ENCODE measurements at places on chromosomes 4 and X.

DNA sequence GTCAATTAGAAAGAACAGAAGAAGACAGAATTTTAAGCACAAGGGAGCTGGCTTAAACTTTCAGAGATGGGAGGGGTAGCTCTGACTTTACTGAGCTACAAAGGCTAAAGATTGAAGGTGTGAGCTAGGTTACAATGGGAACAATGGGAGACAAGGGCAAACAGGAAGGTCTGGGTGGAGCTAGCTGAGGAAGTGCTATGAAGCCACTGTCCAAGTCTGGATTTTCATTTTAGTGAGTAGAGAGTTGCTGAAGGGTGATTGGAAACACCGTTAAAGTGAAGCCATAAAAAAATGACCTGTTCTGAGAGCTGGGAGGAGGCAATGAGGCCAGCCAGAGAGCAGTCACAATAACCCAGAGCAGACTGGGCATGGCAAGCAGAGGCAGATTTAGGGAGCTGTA lies 104.3 kb upstream of the CITED1 start:
- no peak for DNase-seq

GRCh38 chr4:90445380-90445779 lies 318.2 kb downstream of the CCSER1 start:
- DNase-seq = no peak

GRCh38 chrX:151816934-151817333 lies 82.4 kb downstream of the CNGA2 start:
- DNase-seq = no peak

DNA sequence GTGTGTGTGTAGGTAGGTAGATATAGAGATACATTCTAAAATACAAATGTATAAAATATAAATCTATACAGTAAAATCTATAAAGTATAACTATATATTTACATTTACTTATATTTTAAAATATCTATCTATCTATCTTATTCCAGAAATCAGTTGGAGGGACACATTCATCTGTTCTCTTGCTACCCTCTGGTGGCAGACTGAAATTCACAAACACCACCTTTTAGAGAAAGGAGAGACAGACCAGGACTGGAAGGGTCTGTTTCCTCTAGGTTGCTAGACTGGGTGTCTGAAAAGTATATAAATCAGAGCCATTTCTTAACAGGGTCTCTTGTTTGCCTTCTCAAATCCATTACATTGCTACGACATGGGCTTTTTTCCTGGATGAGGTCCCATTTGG lies 343.0 kb downstream of the OPHN1 start:
- no peak for DNase-seq

GRCh38 chr4:73710094-73710493 lies 30.3 kb upstream of the CXCL8 start:
- no peak for DNase-seq

DNA sequence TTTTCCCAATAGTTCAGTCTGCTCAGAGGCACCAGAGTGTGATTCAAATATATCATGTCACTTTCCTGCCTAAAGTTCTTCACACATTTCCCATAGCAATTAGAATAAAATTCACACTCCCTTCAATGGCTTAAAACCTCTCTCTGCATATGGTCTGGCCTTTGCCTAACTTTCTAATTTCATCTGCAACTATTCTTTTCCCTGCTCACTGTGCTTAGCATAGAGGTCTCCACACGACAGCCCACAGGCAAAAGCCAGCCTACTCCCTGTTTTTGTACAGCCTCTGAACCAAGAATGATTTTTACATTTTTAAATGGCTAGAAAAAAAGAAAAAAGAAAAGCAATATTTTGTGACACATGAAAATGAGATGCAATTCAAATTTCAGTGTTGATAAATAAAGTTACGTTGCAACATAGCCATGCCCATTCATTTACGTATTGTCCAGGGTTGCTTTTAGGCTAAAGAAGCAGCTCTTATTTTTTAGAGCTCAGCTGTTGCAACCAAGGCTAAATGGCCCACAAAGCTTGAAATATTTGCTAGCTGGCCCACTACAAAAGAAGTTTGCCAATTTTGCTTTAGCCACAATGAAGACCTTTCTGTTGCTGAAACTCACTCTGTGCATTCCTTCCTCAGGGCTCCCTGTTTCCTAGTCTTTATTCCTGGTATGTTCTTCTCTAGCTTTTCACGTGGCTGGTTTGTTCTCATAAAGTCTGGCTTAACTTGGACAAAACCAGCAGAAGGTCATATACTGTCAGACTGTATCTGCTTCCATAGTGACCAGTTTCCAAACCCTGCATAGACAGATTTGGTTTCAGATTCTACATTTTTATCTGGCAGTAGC lies 26.6 kb upstream of the IRF2 start:
- DNase-seq = no peak

DNA sequence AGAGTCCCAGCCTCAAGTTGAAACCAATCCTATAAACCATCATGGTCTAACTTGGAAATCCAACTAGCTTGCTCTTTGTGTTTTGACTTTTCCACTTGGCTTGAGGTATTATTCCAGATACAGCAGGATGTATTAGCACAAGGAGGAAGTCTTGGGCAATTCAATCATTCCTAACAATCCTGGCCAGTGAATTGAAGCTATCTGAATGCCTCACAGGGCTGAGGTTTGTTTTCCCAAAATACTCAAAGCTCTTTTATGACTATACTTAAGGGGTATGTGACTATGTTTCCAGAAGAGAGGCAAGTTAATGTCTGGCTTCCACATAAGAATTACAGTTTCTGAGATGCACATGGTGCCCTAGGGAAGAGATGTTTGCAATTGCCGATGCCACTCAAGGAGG lies 66.8 kb upstream of the SH3RF1 start:
- no peak for DNase-seq

GRCh38 chrX:70301716-70302115 lies 11.8 kb downstream of the KIF4A start:
- DNase-seq = no peak

DNA sequence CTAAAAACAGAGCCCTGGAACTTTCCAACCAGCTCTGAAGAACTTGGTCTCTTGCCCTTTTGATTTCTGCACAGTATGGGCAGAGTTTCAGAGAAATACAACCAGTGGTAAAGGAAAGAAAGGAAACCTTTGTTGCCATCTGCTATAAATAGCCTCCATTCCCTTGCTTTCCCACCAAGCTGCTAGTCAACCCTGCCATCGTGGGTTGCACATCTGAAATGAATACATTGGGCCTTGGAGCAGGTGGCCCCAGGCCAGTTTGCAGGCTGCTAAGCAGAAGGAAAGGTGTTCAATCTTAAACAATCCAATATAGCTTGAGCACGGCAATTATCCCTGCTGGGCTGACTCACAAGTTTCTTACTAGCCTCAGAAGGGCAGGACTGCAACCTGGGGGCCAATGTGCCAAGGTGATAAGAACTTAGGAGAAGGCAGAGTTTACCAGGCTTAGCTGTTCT lies 142.5 kb downstream of the PPARGC1A start:
- no peak for DNase-seq

- no peak for DNase-seq
These were observed 13.3 kb downstream of the OFD1 start for GRCh38 chrX:13747836-13748235.

- DNase-seq = no peak
These were observed 38.5 kb upstream of the TAPT1 start for GRCh38 chr4:16264798-16265197.

DNA sequence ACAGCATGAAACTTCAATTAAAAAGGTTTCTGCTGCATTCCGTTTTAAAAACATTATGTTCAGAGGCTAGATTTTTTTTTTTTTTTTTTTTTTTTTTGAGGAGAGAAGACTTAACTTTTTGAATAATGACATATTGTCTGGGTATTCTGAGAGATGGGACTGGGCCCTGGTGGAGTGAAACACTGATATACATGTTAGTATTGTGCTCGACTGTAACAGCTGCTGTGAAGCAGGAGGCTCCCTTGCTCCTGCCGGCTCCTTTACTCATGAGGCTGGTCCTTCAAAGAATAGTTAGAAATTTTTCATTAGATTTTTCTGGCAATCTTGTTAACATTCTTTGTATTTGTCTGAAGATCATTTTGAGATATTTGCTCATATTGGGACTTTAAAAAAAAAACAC lies 73.3 kb downstream of the TMEM131L start:
- DNase-seq = no peak

- no peak for DNase-seq
These were observed 81.5 kb upstream of the TEX13D start for GRCh38 chrX:124250835-124251437.

DNA sequence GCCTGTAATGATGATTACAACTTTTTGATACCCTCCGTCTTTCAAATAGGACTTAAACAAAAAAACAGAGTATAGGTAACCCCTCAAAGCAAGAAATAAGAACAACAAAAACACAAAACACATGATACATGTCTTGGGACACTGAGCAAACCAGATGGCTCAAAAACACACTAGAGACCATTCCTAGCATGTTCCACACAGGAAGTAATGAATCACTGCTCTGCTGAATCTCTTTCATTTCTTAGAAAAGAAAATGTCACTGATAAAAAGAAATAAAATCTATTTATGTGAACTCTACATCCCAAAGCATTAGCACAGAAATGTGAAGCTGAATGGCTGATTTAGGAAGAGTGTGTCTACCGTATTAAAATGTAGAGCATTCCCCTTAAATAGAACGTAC lies 134.5 kb upstream of the IL15 start:
- DNase-seq = no peak
